ENCODE measurements at places on chromosomes 5 and 9.
A peak's percentile ranks its signal among the peaks of the same experiment; 100 is the strongest.

DNA sequence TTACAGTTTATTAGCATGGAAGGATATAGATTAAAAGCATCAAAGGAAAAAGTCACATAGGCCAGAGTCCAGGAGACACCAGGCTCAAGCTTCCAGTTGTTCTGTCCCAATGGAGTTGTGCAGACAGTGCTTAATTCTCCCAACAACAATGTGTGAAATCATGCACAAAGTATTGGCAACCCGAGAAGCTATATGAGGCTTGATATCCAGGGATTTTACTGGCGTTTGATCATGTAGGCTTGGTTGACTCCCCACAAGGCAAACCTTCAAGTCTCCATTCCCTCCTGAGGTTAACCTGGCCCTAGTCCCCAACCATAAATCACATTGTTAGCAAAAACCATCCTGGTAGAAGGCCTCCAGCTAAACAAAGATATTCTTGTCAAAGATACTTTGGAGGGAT lies 141.5 kb downstream of the ADAMTS19 start:
- no peak for DNase-seq

DNA sequence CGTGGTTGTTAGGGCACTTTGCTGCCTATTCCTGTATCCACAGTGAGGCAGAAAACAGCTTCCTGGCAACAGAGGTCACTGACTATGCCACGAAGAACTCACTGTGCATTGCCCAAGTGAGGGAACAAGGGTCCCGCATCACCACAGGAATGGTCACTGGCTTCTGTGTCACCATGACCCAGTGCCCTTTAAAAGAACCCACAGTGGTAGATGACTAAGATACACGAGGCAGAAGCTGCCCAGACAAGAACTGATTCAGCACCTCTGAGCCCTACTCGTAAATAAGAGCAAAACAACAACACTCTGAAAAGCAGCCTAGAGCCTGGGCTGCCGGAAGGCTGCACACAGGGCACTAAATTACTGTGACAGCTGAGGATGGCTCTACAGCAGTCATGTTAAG lies 236.6 kb upstream of the RASEF start:
- peak; percentile 46 for DNase-seq

- peak; percentile 67 for DNase-seq
These were observed 195.0 kb upstream of the TBC1D2 start for GRCh38 chr9:98450496-98450895.

DNA sequence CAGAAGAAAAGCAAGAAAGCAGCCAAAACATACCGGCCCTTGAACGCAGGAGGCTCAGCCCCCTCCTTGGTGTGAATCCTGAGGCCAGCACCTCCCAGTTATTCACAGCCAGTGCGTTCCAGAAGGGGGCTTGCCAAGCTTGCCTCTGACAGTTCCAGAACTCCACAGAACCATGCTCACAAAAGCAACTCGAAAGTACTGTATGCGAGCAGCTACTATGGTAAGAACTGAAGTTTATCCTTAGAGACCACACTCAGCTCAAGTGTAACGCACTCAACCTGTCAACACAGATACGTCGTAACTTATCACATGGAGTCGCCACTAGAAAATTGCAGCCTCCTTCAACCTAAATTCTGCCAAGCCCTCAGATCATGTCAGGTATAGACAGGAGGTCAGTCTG lies 1.4 kb downstream of the UBAC1 start:
- DNase-seq, result no peak

GRCh38 chr5:168831383-168831782 lies 252.2 kb upstream of the PANK3 start:
- DNase-seq, result no peak

GRCh38 chr9:72949244-72949582 lies 3.6 kb downstream of the ALDH1A1 start:
- DNase-seq, result no peak

DNA sequence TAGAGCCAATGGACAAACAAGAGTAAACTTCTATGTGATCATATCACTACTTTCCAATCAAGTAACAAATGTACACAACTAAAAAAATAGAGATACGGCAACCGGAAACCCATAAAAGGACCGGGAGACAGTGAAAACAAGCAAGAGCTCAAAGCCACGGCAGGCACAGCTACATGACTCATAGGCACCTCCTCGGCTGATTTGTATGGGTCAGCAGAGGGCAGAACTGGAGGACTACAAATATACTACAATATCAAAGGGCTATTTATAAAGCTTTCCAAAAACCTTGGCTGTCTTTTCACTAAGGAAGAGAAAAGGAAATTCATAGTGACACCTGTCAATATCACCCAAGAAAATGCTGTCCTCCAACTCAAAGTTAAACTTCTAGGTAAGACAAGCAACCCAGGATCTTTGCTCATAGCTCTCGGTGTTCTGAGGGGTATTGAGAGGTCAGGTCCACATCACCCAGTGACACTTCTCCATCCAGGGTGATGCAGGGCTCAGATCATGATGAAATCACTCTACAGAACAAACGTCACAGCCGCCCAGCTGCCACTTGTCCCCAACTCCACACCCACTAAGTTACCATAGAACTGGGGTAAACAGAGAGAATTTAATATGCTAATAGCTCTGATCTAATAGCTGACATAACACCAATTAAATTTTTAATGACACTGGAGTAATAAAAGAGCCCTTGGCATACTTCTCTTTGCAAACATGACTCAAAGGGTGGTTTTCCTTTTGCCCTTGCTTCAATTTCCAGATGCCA lies 41.3 kb downstream of the PFDN1 start:
- peak; percentile 92 for DNase-seq

DNA sequence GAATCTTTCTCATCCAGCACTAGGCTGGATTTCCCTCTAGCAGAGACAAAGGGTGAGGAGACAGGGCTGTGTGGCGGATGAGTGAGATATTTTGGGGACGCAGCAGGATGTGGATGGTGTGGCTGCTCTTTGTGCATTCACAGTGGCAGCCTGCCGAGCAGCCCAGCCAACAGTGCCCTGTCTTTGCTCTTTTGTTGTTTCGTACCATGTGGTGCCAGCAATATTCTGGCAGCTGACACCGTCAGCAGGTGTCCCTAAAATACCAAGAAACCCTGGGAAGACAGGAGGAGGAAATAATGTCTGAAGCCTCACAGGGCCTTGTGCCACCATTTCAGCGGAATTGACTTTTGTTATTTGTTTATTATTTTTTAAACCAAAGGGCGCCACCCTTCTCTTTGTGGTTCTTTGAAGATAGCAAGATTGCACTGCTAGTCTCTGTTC lies 141.4 kb downstream of the CCDC192 start:
- no peak for DNase-seq

- DNase-seq, result no peak
These were observed 388.8 kb downstream of the KDM4C start for GRCh38 chr9:7146582-7146981.

Data from EL (cell line).